ENCODE measurements at places on chromosomes 3 and 15.

GRCh38 chr3:144775551-144775950, 803.9 kb downstream of the DIPK2A start:
- no peaks in the 10 kb centered on the region for H3K36me3 ChIP-seq
- no peak overlapping the region for H3K4me3 ChIP-seq
- no peaks in the 10 kb centered on the region for H3K4me1 ChIP-seq
- no peaks in the 10 kb centered on the region for H3K27me3 ChIP-seq
- no peak for DNase-seq

DNA sequence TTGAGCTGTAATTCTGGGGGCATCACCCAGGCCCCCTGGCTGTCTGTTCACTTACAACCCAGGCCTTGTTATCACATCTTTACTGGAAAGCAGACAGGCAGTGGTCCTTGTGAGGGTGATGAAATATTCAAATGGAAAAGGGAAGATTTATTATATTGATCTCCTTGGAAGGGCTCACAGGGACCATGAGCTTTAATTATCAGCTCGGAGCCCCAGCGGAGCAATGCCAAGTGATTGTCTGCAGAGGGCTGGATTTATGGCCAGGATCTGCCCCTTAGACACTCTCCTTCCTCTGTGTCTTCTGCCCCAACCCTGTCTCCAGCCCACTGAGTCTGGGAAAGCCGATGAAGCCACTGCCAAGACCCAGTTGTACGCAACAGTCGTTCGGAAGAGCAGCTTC, 31.9 kb downstream of the CCDC33 start:
- H3K36me3 ChIP-seq, result no peaks in the 10 kb centered on the region
- no peak overlapping the region for H3K27ac ChIP-seq
- H3K27me3 ChIP-seq, result peaks cover 33% of the 10 kb centered on the region
- DNase-seq, result no peak

GRCh38 chr3:188274249-188274915, 120.4 kb downstream of the LPP start:
- no peak overlapping the region for H3K27ac ChIP-seq
- no peak overlapping the region for H3K4me3 ChIP-seq
- H3K27me3 ChIP-seq, result no peaks in the 10 kb centered on the region
- peaks cover 20% of the 10 kb centered on the region for H3K4me1 ChIP-seq
- no peak for DNase-seq

DNA sequence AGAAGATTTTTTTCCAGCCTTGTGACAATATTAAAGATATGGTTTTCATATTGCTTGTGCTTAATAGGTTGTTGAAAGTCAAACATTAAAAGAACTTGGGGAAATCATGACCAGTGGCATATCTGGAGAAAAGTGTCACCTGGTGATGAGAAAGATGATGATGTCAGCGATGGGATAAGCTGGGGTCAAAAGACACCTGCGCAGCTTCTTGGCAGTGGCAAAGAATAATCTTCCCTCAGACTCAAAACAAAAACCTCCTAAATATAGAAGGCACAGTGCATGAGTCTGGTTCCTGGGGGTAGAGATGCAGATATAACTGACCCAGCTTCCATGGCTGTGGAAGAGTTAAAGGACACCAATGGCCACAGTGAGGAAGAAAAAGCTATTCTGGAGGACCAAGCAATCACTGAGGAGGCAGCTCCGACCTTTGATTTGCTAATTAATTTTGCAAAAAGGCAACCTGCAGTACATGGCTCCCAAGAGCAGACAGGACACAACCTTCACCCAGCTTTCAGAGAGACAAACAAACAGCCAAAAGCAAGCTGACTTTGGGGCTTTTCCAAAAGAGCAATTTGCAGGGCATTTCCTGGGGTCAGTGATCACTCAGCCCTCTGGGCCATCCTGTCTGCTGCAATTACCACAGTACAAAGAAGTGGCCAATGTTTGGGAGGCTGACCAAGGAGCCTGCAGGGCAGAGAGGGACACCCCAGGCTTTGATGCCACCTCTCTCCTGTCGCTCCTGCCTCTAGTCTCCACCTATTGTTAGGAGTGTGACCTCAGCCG, 17.6 kb upstream of the SEMA5B start:
- no peak overlapping the region for H3K4me3 ChIP-seq
- no peaks in the 10 kb centered on the region for H3K4me1 ChIP-seq

- no peaks in the 10 kb centered on the region for H3K27me3 ChIP-seq
- H3K27ac ChIP-seq, result no peak overlapping the region
- H3K4me3 ChIP-seq, result no peak overlapping the region
- H3K4me1 ChIP-seq, result no peaks in the 10 kb centered on the region
- DNase-seq, result no peak
Measured at GRCh38 chr3:40557575-40558161, 32.9 kb downstream of the ZNF621 start.

GRCh38 chr3:170414202-170414663, 4.4 kb upstream of the CLDN11 start:
- H3K4me3 ChIP-seq, result no peak overlapping the region
- H3K4me1 ChIP-seq, result peaks cover 5% of the 10 kb centered on the region
- peak; percentile 58 for DNase-seq
- no peak overlapping the region for H3K27ac ChIP-seq
- peaks cover 19% of the 10 kb centered on the region for H3K27me3 ChIP-seq
- no peaks in the 10 kb centered on the region for H3K36me3 ChIP-seq

DNA sequence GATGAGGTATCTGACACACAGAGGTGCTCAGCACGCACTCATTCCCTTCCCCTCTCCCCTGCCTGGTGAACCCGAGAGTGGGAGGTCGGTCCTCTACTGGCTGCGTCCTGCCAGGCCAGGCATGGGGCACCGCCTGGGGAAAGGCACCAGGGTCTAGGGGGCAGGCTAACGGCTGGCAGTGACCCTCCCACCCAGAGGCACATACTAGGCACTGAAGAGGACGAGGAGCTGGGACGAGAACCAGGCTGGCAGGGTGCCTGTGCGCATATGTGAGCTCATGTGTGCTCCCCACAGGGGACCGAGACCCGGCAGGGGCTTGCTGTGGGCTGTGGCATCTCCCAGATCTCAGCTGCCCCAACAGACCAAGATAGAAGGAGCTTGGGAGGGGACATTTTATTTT, 86.7 kb downstream of the IQSEC1 start:
- peaks cover 38% of the 10 kb centered on the region for H3K4me1 ChIP-seq
- peaks cover 3% of the 10 kb centered on the region for H3K36me3 ChIP-seq
- DNase-seq, result no peak
- H3K27ac ChIP-seq, result no peak overlapping the region

DNA sequence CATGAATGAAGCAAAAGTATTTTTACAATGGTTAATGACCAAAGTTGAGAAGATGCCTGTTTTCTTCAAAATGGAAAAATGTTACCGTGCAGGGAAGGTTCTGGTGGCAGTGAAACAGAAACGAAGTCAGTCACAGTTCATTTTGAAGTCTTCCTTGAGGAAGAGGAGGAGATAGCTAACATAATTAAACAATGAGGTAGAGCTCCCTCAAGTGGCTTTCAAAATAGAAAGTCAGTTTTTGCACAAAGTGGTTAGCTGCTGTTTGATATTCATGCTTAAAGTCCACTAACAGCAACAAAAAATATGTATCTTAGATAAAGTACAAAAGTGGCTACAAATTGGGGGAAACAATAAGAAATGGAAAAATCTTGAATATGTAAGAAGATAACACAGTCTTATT, 87.3 kb downstream of the TFG start:
- H3K4me1 ChIP-seq, result peaks cover 5% of the 10 kb centered on the region
- no peak overlapping the region for H3K27ac ChIP-seq
- no peak overlapping the region for H3K4me3 ChIP-seq
- no peaks in the 10 kb centered on the region for H3K27me3 ChIP-seq
- no peak for DNase-seq
- no peaks in the 10 kb centered on the region for H3K36me3 ChIP-seq

DNA sequence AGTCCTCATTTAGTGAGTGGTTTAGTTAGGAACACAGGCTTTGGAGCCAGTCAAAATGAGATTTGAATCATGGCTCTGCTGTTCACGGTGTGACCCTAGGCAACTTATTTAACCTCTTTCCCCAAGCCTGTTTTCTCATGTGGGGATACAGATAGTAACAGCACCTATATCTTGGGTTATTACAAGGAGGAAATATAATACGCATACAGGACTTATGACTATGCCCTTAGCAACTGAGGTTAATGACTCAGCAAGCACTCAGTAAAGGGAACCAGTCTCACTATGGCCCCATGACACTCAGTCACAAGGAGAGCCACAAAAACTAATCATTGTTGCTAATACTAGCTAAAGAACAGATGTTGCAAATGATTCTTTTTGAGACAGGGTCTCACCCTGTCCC, 45.9 kb downstream of the SUMF1 start:
- H3K27me3 ChIP-seq, result no peaks in the 10 kb centered on the region
- no peak overlapping the region for H3K4me3 ChIP-seq
- peak; percentile 49 for DNase-seq
- peak overlapping the region; percentile 62 for H3K27ac ChIP-seq
- peaks cover 11% of the 10 kb centered on the region for H3K36me3 ChIP-seq

DNA sequence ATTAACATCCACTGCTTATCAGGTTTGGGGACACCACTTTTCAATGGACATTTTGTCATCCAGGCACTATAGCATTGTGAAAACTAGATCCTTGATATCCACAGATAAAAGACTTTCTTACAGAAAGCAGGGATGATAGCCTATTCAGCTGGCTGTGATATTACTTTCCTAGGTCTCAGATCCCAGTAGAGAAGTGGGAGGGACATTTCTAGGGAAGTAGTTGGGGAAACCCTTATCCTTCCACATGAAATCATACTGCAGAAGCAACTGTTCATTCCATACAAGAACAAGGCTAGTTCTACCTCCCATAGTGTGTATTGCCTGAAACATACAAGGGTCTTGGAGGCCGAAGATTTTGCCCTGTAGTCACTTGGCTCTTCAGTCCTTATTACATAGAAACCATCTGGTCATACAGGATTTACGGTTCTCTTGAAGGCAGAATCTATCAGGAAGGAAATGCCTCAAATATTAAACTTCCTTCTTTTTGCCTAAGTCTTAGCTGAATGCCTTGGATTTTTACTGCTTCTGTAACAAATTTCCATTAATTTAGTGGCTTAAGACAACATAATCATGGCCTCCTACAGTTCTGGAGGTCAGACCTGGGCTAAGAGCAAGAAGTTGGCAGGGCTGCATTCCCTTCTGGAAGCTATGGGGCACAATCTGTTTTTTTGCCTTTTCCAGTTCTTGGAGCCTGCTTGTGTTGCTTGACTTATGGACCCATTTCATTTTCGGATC, 119.4 kb downstream of the ECT2 start:
- DNase-seq, result no peak
- no peaks in the 10 kb centered on the region for H3K36me3 ChIP-seq
- no peak overlapping the region for H3K4me3 ChIP-seq
- H3K27me3 ChIP-seq, result peaks cover 3% of the 10 kb centered on the region
- H3K27ac ChIP-seq, result no peak overlapping the region
- H3K4me1 ChIP-seq, result no peaks in the 10 kb centered on the region

GRCh38 chr3:177220136-177220974, 23.1 kb upstream of the TBL1XR1 start:
- peak overlapping the region; percentile 16 for H3K27ac ChIP-seq
- DNase-seq, result no peak

DNA sequence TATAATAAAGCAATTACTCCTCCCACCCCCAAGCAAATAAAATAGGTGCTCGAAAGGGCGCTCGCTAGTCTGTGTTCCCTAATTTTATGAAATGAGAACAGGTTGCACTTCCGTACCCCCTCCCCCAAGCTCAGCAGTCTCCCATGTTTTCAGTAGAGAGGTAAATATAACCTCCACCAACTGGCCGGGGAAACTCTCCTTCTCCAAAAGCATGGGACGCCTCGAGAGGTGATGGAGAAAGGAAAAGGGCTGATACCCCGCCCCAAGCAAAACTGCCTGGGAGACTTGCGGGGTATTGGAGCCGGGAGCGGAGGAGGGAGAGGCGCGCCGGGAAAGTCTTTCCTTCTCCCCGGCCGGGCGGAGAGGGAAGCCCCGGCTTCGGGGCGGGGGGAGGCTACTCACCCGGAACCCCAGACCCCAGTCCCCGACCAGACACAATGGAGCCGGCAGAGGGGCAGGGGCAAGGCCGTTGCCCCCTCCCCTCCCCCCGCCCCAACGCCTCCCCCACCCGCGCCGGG, 605 bp downstream of the DCUN1D1 start:
- no peaks in the 10 kb centered on the region for H3K36me3 ChIP-seq
- H3K4me3 ChIP-seq, result peak overlapping the region; percentile 95
- H3K27ac ChIP-seq, result peak overlapping the region; percentile 92
- DNase-seq, result peak; percentile 48
- H3K4me1 ChIP-seq, result peaks cover 29% of the 10 kb centered on the region
- H3K27me3 ChIP-seq, result no peaks in the 10 kb centered on the region

DNA sequence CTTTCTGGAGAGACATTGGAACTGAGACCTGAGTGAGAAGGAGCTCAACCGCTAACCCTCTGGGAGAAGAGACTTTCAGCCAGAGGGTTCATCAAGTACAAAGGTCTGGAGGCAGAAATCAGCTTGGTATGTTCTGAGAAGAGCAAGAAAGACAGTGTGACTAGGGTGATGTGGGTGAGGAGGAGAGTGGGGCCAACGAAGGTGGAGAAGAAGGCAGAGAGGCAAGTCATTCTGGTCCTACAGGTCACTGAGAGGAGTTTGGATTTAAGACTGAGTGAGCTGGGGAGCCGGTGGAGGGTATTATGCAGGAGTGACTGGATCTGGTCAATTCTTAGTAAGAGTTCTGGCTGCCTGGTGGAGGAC, 12.2 kb downstream of the XIRP1 start:
- H3K27me3 ChIP-seq, result no peaks in the 10 kb centered on the region
- DNase-seq, result peak; percentile 56
- peak overlapping the region; percentile 82 for H3K27ac ChIP-seq
- H3K36me3 ChIP-seq, result no peaks in the 10 kb centered on the region

DNA sequence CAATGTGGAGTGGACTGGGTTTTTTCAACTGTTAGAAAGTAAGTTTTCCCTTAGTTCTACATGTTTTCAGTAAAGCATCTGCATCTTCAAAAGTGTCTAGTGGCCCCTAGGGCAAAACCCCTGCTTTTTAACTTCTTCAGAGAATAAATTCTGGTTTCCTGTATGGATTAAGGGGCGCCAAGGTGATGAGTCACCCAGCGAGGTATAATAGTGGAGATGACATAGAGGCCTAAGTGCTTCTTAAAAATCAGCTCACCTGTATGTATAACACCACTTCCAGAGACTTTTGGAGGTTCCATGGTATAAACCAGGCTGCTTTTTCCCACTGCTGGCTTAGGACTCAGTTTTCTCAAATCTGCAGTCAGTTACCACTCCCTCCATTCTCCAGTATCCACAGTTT, 68.9 kb downstream of the SYN2 start:
- DNase-seq, result no peak
- H3K27me3 ChIP-seq, result peaks cover 4% of the 10 kb centered on the region
- H3K4me1 ChIP-seq, result no peaks in the 10 kb centered on the region
- H3K27ac ChIP-seq, result no peak overlapping the region

- no peaks in the 10 kb centered on the region for H3K27me3 ChIP-seq
- no peaks in the 10 kb centered on the region for H3K36me3 ChIP-seq
- H3K27ac ChIP-seq, result no peak overlapping the region
- H3K4me3 ChIP-seq, result no peak overlapping the region
- H3K4me1 ChIP-seq, result no peaks in the 10 kb centered on the region
- DNase-seq, result no peak
Measured at GRCh38 chr3:135440233-135440632, 525.3 kb upstream of the PPP2R3A start.

DNA sequence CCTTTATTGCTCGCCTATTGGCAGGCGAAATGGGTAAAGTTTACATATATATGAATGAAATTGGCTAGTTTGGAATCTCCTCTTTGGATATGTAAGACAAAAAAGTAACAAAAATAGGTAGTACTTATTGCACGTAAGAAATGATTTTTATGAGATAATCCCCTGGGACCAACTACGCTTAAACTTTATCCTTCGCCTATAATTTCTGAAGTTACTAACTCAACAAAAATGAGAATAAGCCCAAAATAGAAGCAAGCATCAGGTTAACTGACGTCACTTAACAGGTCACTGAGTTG, 438 bp upstream of the SLC49A4 start:
- H3K36me3 ChIP-seq, result peaks cover 2% of the 10 kb centered on the region
- no peak overlapping the region for H3K4me3 ChIP-seq
- H3K4me1 ChIP-seq, result peaks cover 30% of the 10 kb centered on the region
- H3K27me3 ChIP-seq, result no peaks in the 10 kb centered on the region

Data from activated CD4-positive, alpha-beta T cell treated with anti-CD3 and anti-CD28 coated beads for 36 hours (primary cell).